ENCODE measurements at places on chromosomes 5 and 9.

DNA sequence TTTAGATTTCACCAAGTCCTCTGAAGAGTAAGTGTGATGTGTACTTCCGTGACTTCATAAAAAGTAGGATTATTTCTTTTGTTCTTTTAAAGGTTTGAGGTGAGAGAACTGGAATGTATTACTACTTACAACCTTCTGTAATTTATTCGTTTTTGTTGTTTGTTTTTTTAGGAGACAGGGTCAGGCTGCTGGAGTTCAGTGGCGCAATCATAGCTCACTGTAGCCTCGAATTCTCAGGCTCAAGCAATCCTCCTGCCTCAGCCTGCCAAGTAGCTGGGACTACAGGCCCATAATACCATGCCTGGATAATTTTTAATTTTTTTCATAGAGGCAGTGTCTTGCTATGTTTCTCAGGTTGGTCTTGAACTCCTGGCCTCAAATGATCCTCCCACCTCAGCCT lies 68.3 kb upstream of the RETREG1 start:
- no peak for DNase-seq

- DNase-seq: no peak
Measured at GRCh38 chr5:102306121-102306520, 10.0 kb upstream of the SLCO4C1 start.

- DNase-seq: no peak
Measured at GRCh38 chr5:19733612-19734495, 254.1 kb downstream of the CDH18 start.

DNA sequence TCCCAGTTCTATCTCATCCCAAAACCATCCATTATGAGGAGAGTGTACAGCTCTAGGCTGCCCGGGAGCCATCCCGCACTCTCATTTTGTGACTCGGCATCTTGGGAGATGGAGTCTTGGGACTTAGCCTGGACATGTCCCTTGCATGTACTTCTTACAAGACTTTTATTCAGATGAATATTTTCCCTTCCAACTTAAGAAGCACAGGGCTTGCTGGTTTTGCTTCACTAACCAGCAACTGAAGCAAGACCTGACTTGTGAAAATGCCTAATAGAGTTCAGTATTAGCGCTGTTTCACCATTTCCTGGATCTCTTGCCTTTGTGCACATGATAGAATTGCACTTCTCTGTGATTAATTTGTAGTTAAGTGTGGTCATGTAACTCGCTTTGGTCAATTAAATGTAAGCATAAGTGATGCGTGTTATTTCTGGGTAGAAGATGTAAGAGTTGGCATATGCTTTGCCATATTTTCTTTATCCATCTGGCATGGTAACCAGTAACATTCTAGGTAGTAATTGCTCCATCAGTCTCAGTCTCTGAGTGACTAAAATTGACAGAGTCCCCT lies 55.8 kb downstream of the PDCD1LG2 start:
- DNase-seq: no peak

DNA sequence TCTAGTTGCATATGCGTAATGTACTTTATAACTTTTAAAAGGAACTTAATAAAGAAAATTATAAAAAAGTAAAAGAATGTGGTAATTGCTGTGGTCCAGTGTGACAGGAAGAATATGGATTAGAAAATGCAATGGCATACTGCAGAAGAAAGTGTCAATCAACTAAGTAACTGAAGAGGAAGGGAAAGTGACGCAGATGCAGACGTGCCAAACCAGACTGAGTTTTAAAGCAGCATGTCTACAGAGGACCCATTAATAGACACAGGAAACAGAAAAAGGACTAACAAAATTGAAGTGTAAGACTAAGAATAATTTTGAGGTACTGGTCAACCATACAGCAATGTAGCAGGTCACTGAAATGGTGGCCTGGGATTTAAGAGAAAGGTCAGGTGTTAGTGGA lies 73.3 kb downstream of the DPYSL3 start:
- no peak for DNase-seq

DNA sequence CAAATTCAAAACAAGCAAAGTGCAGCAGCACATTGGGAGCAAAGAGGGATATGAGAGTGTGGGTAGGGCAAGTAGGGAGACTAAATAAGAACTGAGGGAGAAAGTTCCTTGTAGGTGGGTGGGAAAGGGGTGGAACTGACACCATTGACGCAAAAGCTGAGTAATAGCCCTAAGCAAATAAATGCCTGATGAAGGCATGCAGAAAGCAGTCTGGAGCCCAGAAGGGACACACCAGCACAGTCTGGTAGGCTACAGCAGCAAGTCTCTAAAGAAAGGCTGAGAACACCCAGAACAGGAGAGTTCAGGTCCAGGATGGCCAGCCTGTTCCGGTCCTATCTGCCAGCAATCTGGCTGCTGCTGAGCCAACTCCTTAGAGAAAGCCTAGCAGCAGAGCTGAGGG lies at the start of gene INSL4:
TSS of gene INSL4 (plus strand) at position 208 of the 400 bp plus-strand sequence. CDS start at position 313, 105 bp downstream.
- DNase-seq: no peak

- no peak for DNase-seq
Measured at GRCh38 chr9:15142878-15143534, 164.0 kb downstream of the TTC39B start.

DNA sequence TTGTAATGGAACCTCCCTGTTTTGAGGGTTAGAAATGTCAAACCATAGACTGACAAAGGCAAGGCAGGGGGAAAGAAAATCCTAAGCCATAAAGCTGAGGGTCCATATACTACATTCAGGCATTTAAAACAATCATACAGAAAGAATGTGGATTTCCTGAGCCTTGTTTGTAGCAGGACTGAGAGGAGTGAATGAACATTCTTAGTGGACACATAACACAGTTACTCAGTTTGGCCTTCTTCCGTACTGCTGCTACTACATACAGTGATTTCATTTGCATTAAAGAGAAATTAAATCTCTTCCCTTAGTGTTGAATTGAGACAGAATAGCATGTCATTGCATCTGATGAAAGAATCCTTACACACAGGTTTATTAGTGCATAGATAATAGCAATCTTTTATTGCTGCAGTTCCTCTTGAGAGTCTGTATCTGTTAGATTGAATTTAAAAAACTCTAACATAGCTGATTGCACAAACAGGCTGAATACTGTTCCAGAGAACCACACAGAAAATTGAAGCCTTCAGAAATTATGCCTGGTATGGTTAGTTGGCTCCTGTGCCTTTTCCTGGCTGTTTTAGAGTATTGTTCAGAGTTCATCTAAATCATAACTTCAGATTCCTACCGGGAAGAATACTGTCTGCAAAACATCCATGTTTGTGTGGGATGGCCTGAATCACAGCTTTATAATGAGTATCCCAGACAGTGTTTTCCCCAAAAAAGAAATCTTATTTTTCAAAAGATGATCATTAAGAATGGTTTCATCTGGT lies 2.0 kb upstream of the MTX3 start:
- no peak for DNase-seq

- DNase-seq: no peak
Measured at GRCh38 chr5:58453306-58453705, 6.6 kb downstream of the PLK2 start.

- DNase-seq: no peak
Measured at GRCh38 chr9:16709924-16710323, 160.5 kb downstream of the BNC2 start.

GRCh38 chr5:142934051-142934762 lies 164.0 kb downstream of the ARHGAP26 start:
- no peak for DNase-seq

DNA sequence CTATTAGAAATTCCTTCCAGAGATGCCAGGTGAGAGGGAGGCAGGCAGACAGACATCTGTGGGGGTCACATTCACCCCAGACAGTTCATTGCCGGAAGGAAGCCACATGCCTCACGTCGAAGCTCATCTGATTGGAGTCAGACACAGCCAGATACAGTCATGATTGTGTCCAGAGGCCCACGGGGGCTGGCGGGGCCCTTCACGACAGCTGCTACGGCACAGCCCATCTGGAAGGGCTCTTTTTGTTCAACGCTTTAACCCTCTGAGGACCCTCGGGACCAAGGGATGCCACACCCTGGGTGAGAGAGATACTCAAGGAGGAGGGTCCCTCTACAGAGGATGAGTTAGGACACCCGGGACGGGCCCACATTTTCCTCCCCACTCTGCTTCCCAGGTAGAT lies 31.9 kb upstream of the GABRP start:
- DNase-seq: no peak

GRCh38 chr9:27602142-27602861 lies 29.0 kb upstream of the C9orf72 start:
- no peak for DNase-seq

DNA sequence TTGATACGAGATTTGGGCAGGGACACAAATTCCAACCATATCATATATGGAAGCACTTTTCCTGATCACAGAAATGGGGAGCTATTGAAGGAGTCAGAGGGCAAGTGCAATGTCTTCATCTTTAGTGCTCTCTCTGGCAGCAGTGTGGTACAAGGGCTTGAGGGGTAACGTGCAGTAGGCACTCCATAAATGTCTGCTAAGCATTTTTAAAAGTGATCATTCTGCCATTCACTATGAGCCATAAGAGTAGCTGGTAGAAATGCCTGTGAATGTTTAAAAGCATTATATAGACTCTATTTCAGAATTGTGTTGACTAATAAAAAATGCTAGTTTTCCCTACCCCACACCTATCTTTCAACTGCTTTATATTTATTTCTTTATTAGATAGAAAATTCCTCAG lies 61.1 kb upstream of the DHFR start:
- DNase-seq: no peak

- DNase-seq: no peak
Measured at GRCh38 chr9:106478727-106479126, 384.2 kb upstream of the ZNF462 start.

GRCh38 chr9:26637101-26637500 lies 255.5 kb downstream of the CAAP1 start:
- DNase-seq: no peak

DNA sequence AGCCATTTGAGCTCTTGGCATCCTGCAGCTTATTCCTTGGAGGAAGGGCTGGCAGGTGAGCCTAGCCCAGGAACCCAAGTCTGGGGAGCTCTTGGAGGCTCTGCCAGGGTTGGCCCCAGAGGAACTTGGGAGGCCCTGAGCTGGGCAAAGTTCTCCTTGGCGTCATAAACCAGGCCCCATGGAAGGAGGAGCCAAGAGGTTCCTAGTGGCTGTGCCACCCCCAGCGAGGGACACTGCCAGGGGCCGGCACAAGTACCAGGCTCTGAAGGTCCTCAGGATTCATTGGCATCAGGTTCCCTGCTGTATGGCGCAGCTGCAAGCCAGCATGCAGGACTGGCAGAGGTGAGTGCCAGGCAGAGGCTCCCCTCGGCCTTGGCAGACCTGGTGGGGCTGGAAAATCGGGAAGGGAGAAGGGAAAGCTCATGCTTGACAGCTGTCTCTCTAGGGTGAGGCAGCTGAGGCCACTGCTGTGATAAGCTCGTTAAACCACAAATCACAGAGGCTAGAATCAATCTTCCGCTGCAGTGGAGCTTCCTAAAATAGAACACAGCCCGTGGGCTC lies 54.6 kb upstream of the SYNPO start:
- DNase-seq: no peak

- DNase-seq: no peak
Measured at GRCh38 chr9:79329861-79330260, 241.9 kb upstream of the TLE4 start.

DNA sequence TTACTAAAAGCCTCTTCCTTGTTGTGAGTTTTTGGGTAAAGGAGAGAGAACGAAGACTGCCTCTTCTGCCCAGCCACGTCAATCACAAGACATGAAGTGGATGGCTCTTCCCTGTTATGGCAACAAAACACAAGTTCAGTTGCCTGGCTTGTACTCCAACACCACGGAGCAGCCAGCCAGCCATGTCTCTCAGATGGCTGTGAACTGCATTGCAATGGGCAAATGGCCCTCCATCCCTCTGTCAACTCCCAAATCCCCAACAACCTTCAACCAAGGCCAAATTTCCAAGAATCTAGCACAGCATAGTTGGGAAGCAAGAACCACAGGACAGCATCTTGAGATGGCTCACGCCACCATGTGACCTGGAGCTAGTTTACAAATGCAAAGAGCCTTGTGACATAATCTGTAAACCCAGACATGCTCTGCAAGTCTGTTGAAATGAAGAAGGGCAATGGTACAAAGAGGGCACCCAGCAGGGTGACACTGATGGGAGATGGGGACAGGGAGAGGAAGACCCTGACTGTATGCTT lies 53.9 kb downstream of the ZNF366 start:
- no peak for DNase-seq

GRCh38 chr5:116248432-116248831 lies 163.6 kb downstream of the COMMD10 start:
- DNase-seq: no peak

DNA sequence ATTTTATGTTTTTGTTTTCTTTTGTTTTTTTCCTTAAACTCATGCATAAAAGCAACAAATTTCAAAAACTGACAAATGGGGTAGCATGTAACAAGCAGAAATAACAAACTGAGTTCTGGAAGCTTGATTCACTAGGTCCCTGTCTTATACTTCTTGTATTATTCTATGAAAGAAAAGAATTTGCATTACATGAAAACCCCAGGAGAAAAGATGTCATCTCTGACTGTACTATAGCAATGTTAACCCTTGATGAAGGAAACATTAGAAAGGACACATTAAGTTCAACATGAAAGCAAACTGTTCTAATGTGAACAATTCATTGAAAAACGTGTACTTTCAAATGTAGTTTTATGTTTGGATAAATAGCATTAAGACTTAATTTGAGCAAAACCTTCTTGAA lies 9.2 kb downstream of the RAB14 start:
- DNase-seq: no peak

- no peak for DNase-seq
Measured at GRCh38 chr9:103444176-103444575, 449.0 kb downstream of the CYLC2 start.

GRCh38 chr9:81874250-81874649 lies 54.0 kb upstream of the SPATA31D4 start:
- no peak for DNase-seq

- peak; percentile 85 for DNase-seq
Measured at GRCh38 chr9:96655198-96655851, at the start of gene PRXL2C. Gene PRXL2C, minus strand, starts transcription at chr9:96655317. Its CDS starts 36 bp downstream, at chr9:96655281.

- DNase-seq: peak; percentile 81
Measured at GRCh38 chr5:181160152-181160754, 12.9 kb downstream of the OR2V2 start.

DNA sequence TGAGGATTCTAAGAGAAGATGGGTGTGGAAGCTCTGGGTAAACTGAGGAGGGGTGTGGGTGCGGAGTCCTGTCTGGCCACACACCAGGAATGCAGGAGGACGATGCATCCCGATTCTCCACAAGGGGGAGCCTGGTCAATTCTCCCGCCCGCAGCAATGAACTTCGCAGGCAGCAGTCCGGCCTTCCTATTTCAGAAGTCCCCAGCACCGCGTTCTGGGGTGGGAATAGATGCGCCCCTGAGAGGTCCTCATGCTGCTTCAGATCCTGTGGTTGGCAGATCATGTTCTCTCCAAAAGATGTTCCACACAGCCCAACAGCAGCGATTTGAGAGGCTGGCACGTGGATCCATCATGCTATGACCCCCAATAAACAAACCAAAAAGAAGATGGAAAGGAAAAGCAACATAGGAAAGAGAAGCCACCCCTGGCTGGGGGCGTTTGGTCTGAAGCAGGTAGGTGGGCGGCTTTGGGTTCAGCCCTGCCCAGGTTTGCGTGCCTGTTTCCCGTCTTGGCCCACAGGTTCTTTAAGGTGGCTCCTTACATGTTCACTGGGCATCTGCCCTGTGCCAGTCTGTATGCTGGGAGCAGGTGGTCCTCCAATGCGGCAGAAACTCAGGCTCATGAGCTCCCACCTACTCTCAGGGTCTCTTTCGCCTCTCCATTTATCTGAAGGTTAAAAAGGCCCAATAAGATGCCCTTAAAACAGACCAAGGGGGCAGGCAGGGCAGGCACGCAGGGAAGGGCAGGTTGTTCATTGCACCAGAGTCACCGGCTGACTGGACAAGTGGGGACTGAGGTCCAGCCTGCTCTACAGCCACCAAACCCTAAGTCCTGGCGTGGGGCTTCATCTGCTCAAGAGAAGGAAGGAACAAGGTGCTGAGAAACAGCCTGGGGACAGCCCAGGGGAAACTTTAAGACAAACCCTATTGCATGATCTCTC lies 171.6 kb downstream of the PAX5 start:
- no peak for DNase-seq

Measured in activated naive CD4-positive, alpha-beta T cell treated with Interleukin-2 at 50 U/mL for 16 hours (primary cell).